Tongue (tissue), 3 donors: ENCODE measurements at places on chromosomes 4 and X. TPM values are rescaled to one million over a fixed set of nuclear protein-coding genes. Genes with fewer than 3 reads are reported as not detected.

Gene GTPBP6
- 30.3 TPM for total RNA-seq

Gene GPR78
- total RNA-seq, result 1.3 TPM

Gene NBDY
- total RNA-seq, result 3.3 TPM

Gene XK
- 14.3 TPM for total RNA-seq

Gene ELK1
- 16.2 TPM for total RNA-seq

Gene DUSP21
- total RNA-seq, result not detected

Gene MAPK10
- total RNA-seq, result 9.4 TPM

Gene RASL11B
- 2.1 TPM for total RNA-seq

Gene ZNF182
- 7.3 TPM for total RNA-seq

Gene TMPRSS11B
- total RNA-seq, result 84.9 TPM

Gene FOXR2
- total RNA-seq, result not detected

Gene FAM13A
- total RNA-seq, result 68.5 TPM

Gene DUSP9
- not detected for total RNA-seq

Gene GABRE
- total RNA-seq, result 45.3 TPM

Gene ZIC3
- not detected for total RNA-seq

Gene SGMS2
- total RNA-seq, result 35.3 TPM

Gene CITED1
- total RNA-seq, result 4.6 TPM

Gene RASSF6
- 3.3 TPM for total RNA-seq

Gene CT45A10
- not detected for total RNA-seq

Gene HSFX4
- not detected for total RNA-seq

Gene CT45A3
- not detected for total RNA-seq

Gene PRPS2
- 15.5 TPM for total RNA-seq

Gene GLUD2
- 2.8 TPM for total RNA-seq

Gene CYBB
- 9.3 TPM for total RNA-seq

Gene ATP1B4
- total RNA-seq, result 367 TPM

Gene TRPC5OS
- total RNA-seq, result 0.21 TPM

Gene SMIM14
- total RNA-seq, result 18.4 TPM

Gene LNX1
- total RNA-seq, result 10.7 TPM

Gene HSFX1
- 2.9 TPM for total RNA-seq

Gene HELT
- total RNA-seq, result not detected

Gene HSPA4L
- total RNA-seq, result 11.8 TPM

Gene OTOP1
- total RNA-seq, result 1.5 TPM

Gene PDHA1
- 116 TPM for total RNA-seq
